T-cell (primary cell): ENCODE measurements at places on chromosomes 13 and 19.

DNA sequence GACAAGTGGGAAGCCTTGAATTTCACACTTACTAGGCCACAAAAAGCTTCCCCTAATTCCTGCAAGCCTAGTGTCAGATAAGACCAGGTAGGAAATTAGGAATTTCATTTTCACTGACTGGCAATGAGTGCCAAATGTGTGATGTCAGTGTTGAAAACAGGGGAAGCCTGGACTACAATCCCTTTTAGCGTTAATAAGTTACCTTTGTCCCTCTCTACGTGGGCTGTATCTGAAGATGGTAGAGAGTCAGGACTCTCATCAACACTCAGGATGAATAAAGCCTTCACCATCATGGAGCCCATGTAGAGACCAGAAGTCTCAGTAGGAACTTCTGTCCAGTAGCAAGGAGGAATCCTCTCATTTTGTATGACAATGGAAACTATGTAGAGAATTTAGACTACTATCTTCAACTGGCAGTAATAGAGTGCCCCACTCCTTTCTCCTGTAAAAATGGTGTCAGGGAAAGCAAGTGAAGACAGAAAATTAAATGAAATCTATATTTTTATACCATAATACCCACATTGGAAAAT lies 324.1 kb upstream of the KLHL1 start:
- DNase-seq, result no peak
- H3K36me3 ChIP-seq, result no peaks in the 10 kb centered on the region
- no peaks in the 10 kb centered on the region for H3K27me3 ChIP-seq
- H3K4me1 ChIP-seq, result no peaks in the 10 kb centered on the region

DNA sequence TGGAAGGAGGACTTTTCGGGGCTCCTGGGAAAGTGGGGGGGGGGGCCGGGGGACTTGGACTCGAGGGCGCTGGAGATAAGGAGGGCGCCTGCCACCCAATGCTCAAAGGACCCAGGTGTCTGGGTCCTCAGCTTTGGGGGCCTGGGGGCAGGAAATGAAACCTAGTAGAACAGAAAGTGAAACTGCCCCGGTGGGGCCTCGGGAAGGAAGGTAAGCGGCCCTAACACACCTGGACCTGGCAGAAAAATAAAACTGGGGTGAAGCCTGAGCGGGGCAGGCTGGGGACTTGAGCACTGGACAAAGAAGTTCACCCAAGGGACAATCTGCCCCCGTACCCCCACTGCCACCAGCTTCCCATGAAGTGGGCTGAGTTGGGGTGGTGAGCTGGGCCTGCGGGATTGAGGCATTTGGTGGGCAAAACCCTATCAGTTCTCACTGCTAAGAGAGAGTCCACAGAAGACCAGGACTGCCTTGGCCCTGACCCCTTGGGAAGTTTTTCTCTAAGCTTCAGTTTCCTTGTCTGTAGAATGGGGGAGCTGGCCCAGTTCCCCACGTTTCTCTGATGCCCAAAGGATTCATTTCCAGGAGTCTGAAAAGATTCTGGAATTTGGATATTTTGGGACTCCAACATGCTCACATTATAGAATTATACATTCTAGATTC lies 2.3 kb downstream of the PRKD2 start:
- H3K4me3 ChIP-seq, result peak overlapping the region; percentile 93
- H3K4me1 ChIP-seq, result peaks cover 61% of the 10 kb centered on the region
- H3K27ac ChIP-seq, result peak overlapping the region; percentile 84
- H3K27me3 ChIP-seq, result no peaks in the 10 kb centered on the region
- DNase-seq, result peak; percentile 67

GRCh38 chr13:33112766-33113165 lies 96.5 kb downstream of the KL start:
- H3K27ac ChIP-seq, result no peak overlapping the region
- no peaks in the 10 kb centered on the region for H3K4me1 ChIP-seq
- H3K4me3 ChIP-seq, result no peak overlapping the region
- no peaks in the 10 kb centered on the region for H3K36me3 ChIP-seq

- no peaks in the 10 kb centered on the region for H3K4me1 ChIP-seq
- DNase-seq, result no peak
- H3K27ac ChIP-seq, result no peak overlapping the region
- H3K4me3 ChIP-seq, result no peak overlapping the region
- H3K36me3 ChIP-seq, result no peaks in the 10 kb centered on the region
Measured at GRCh38 chr13:46475541-46475991, 77.4 kb upstream of the LRCH1 start.

GRCh38 chr13:25397763-25398162 lies 26.0 kb downstream of the ATP8A2 start:
- no peaks in the 10 kb centered on the region for H3K4me1 ChIP-seq
- no peak for DNase-seq
- no peak overlapping the region for H3K27ac ChIP-seq
- H3K27me3 ChIP-seq, result no peaks in the 10 kb centered on the region
- H3K36me3 ChIP-seq, result no peaks in the 10 kb centered on the region

- peaks cover 3% of the 10 kb centered on the region for H3K27me3 ChIP-seq
- no peak overlapping the region for H3K4me3 ChIP-seq
- no peaks in the 10 kb centered on the region for H3K4me1 ChIP-seq
- no peak for DNase-seq
- H3K36me3 ChIP-seq, result no peaks in the 10 kb centered on the region
- no peak overlapping the region for H3K27ac ChIP-seq
Measured at GRCh38 chr19:14992780-14993179, 13.1 kb upstream of the SLC1A6 start.

GRCh38 chr19:15631817-15632216 lies 8.9 kb upstream of the CYP4F3 start:
- no peaks in the 10 kb centered on the region for H3K27me3 ChIP-seq
- no peaks in the 10 kb centered on the region for H3K36me3 ChIP-seq
- peak; percentile 27 for DNase-seq
- H3K4me1 ChIP-seq, result peaks cover 8% of the 10 kb centered on the region
- H3K4me3 ChIP-seq, result no peak overlapping the region

DNA sequence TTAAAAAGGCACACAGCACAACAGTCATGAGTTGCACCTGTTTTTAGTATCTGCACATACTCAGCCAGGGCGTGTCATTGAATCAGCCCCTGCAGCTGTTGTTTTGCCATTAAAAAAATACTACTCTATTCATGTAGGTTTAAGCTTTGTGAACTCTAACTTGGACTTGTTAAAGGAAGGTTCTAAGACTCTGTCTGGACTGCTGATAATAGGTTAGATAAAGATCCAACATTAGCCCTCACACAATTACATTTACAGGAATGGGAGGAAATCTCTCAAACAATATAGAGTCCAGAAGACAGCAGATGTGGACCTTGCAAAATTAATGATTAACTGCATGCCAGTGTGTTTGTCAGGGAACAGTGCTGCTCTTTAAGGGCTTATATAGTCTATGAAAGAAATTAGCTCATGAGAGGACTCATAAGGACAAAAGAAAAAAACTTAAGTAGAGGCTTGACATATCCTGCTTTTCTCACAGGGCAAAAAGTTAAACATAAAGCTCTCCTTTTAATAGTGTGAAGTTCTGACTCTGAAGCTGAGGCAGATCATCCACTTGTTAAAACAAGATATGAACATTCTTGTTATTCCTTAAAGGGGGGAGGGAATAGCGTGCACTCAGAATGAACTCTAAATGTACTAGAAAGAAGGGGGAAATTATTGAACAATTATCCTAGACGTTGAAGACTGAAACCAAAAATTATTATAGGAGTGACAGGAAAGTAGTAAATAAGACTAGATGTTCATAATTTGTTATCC lies 243.6 kb downstream of the NDFIP2 start:
- DNase-seq, result no peak
- no peaks in the 10 kb centered on the region for H3K36me3 ChIP-seq
- no peak overlapping the region for H3K27ac ChIP-seq
- no peak overlapping the region for H3K4me3 ChIP-seq
- H3K4me1 ChIP-seq, result no peaks in the 10 kb centered on the region

DNA sequence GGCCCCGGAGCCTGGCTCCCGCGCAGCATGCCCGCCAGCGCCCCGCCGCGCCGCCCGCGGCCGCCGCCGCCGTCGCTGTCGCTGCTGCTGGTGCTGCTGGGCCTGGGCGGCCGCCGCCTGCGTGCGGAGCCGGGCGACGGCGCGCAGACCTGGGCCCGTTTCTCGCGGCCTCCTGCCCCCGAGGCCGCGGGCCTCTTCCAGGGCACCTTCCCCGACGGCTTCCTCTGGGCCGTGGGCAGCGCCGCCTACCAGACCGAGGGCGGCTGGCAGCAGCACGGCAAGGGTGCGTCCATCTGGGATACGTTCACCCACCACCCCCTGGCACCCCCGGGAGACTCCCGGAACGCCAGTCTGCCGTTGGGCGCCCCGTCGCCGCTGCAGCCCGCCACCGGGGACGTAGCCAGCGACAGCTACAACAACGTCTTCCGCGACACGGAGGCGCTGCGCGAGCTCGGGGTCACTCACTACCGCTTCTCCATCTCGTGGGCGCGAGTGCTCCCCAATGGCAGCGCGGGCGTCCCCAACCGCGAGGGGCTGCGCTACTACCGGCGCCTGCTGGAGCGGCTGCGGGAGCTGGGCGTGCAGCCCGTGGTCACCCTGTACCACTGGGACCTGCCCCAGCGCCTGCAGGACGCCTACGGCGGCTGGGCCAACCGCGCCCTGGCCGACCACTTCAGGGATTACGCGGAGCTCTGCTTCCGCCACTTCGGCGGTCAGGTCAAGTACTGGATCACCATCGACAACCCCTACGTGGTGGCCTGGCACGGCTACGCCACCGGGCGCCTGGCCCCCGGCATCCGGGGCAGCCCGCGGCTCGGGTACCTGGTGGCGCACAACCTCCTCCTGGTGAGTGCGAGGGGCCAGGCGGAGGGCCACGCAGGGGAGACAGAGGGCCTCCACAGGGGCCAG lies at the start of gene KL:
Gene KL (plus strand): TSS at position 10 of the 909 bp plus-strand sequence. CDS start 18 bp downstream, at position 28.
- no peak within 1 kb of the TSS for H3K27ac ChIP-seq
- peak within 1 kb of the TSS; percentile 59 for H3K4me3 ChIP-seq
- DNase-seq, result no peak
- no peaks in the 10 kb centered on the region for H3K36me3 ChIP-seq
- H3K4me1 ChIP-seq, result no peaks in the 10 kb centered on the region

DNA sequence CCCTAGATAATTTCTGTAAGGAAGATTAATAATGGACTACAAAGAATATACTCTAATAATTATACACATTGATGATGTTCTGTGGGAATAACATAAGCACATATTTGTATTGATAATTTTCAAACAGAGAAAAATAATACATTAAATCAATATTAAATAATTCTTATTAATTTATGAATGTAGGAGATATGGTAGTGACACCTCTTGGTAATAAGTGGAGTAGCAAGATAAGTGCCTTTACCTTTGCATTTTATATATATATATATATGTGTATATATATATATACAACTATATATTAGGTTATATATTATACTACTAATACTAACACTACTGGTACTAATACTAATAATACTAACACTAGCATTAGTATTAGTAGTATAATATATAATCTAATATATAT lies 905.8 kb downstream of the SLITRK1 start:
- H3K36me3 ChIP-seq, result no peaks in the 10 kb centered on the region
- no peaks in the 10 kb centered on the region for H3K27me3 ChIP-seq
- no peak overlapping the region for H3K27ac ChIP-seq

- peak overlapping the region; percentile 52 for H3K27ac ChIP-seq
- H3K4me1 ChIP-seq, result peaks cover 72% of the 10 kb centered on the region
- H3K27me3 ChIP-seq, result no peaks in the 10 kb centered on the region
- peak; percentile 55 for DNase-seq
- no peak overlapping the region for H3K4me3 ChIP-seq
Measured at GRCh38 chr19:47190167-47190727, 40.8 kb downstream of the BBC3 start.

- H3K4me3 ChIP-seq, result no peak overlapping the region
- H3K36me3 ChIP-seq, result no peaks in the 10 kb centered on the region
Measured at GRCh38 chr13:72145383-72145782, 278.4 kb upstream of the DACH1 start.

DNA sequence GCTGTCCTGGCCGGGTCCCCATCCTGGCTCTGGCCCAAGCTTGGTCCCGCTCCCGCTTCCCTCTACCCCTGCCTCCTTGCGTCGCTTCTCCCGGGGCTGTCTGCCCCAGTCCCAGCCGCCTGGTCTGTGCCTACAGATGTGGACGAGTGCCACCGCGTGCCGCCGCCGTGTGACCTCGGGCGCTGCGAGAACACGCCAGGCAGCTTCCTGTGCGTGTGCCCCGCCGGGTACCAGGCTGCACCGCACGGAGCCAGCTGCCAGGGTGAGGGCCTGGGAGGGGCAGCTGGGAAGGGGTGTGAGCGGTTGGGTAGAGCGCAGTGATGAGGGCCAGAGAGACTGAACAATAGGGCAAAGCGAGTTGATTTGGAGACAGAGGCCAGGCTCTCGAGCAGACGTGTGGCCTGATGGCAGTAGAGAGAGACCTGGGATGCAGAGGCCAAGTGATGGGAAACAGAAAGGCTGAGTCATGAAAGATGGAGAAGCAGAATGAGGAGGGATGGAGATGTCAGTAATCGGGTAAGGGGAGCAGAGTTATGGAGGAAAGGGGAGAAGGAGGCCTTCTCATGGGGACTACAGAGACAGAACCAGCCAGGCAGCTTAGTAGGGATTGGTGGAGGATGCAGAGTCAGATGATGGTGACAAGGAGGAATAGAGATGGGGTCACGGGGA lies 9.4 kb downstream of the LTBP4 start:
- H3K27ac ChIP-seq, result peak overlapping the region; percentile 90
- peak; percentile 72 for DNase-seq
- H3K27me3 ChIP-seq, result no peaks in the 10 kb centered on the region
- peaks cover 21% of the 10 kb centered on the region for H3K4me1 ChIP-seq
- no peaks in the 10 kb centered on the region for H3K36me3 ChIP-seq
